ENCODE measurements at places on chromosomes 16 and 17.

- DNase-seq, result no peak
Observed at GRCh38 chr16:23505671-23506605, 4.4 kb downstream of the GGA2 start.

- DNase-seq, result no peak
Observed at GRCh38 chr17:72165192-72165866, 44.5 kb downstream of the SOX9 start.

- DNase-seq, result no peak
Observed at GRCh38 chr16:51557670-51558069, 406.6 kb upstream of the SALL1 start.

DNA sequence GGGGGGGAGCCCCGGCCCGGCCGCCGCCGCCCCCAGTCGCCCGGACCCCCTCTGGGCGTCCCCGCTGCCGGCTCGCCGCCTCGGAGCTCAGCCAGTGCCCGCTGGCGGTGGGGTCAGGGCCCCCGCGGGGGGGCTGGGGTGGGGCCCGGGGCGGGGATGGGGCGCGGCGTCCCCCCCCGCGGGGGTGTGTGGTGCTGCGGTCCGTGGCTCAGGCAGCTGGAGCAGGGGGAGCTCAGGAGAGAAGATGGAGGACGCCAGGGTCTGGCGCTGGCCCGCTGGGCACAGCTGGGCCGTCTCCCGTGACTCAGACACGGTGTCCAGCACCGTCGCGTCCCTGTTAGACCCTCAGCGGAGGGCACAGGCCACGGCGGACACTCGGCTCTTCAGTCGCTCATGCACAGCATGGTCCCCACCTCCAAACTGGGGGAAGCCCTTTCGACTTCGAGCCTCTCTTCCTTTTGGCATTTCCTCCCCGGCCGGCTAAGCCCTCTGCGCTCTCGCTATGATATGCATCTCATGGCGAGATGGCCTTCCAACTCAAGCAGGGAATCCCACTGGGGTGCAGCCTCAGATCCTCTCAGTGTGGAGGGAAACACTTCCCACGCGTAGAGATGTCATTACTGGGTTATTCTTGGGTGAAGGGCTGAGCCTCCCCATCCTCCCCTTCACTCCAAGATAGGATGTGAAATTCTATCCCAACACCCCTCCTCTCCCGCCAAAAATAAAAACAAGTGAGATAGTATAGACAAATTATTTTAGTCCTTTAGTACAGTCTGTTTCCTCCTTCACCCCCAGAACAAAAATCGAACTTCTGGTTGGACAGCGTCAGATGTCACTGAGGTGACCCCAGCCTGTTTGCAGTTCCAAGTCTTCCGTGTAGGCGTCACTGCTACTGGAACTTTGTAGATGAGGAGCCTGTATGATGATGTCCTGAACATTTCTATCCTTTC lies 522 bp upstream of the VEZF1 start:
- peak; percentile 56 for DNase-seq

DNA sequence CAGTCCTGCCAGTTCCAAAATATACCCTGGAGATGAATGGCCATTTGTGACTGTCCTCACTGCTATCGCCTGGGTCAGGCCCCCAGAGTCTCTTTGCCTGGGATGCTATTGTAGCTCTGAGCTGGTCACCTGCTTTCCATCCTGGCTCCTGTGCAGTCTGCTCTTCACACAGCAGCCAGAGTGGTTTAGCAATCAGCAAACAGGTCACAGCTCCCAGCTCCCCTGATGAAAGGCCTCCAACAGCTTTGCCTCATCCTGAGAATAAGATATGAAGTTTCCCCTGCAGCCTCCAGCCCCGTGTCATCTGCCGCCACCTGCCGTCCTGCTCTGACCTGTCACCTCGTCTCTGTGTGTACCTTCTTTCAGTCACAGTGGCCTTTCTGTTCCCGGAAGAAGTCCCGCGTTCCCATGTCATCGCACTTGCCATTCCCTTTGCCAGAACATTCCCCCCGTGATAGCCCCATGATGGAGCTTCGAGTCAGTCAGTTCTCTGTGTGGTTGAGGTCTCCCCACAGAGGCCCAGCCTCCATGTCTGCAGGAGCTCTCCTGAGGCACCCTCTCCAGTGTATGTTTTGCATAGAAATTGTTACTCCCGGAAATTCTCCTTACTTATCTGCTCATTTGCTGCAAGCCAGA lies 281.5 kb downstream of the SNX29 start:
- no peak for DNase-seq

DNA sequence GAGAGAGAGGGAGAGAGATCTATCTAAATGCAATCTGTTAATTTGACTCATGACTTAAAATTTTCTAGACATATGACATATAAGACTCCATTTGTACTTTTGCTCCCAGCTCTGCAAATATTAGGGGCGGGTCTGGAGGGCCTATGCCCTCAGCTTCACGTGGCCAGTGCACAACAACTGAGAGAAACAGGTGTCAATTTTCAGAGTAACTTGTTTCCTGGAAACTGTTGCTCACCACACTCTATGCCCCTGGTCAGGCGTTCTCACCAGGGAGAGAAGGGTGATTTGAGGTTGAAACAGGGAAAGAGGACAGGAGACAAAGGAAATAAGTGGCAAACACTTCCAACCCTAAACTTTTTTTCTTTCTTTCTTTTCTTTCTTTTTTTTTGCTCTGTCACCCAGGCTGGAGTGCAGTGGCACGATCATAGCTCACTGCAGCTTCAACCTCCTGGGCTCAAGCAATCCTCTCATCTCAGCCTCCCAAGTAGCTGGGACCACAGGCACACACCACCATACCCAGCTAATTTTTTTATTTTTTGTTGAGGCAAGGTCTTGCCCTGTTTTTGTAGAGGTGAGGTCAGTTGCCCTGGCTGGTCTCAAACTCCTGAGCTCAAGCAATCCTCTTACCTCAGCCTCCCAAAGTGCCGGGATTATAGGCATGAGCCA lies 270.0 kb downstream of the SLC39A11 start:
- no peak for DNase-seq

DNA sequence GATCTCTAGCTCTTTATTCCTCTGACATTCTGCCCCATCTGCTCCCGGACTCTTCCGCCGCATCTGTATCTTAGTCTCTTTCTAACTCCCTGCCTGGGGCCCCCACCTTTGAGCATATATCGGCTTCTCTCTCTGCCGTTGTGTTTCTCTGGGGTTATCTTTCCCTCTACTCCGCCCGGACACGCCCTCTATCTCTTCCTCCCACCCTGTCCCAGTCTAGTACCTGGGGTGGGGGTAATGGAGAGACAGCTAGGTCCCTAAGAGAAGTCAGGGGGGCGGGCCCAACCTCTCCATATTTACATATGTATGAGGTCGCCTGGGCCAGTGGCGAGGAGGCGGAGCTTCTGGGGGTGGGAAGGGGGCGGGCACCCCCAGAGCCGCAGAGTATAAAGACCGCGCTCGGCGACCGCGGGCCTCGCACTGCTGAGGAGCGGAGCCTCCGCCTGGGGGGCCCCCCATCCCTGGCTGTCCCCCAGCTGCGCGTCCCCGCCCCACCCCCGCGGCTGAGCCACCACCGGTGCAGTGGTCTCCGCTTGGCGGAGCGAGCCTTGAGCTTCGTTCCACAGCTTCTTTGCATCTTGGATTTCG lies at the start of gene ATP1B2:
TSS of gene ATP1B2 (plus strand) at position 418 of the 588 bp plus-strand sequence. CDS start 593 bp downstream, outside the sequence.
- peak; percentile 59 for DNase-seq

- no peak for DNase-seq
Observed at GRCh38 chr17:67707442-67707841, 10.3 kb upstream of the NOL11 start.

DNA sequence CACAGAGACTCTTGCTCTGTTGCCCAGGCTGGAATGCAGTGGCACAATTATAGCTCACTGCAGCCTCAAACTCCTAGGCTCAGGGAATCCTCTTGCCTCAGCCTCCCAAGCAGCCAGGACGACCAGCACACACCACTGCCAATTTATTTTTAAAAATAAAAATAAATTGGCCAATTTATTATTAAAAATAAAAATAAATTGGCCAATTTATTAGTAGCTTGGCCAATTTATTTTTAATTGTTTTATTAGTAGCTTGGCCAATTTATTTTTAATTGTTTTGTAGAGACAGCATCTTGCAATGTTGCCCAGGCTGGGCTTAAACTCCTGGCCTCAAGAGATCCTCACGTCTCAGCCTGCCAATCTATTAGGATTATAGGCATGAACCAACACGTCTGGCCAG lies 184.3 kb downstream of the FTO start:
- no peak for DNase-seq

DNA sequence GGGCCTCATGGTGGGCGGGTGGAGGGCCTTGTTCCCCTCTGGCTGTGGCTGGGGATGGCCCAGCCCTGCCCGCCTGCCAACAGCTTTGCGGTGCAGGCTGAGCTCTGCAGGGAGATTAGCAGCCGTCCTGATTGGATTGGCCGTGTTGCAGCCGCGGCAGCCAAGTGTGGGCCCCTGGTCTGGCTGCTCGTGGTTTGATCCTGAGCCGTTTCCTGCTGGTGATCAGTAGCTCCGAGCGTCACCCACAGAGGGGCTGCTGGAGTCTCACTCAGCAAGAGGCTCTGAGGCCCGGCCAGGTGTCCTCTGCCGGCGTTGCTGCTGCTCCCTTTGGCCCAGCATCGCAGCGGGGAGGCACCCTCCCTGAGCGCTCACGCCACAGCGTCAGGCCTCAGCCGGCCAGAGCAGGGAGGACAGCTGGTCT lies 32.5 kb downstream of the BAIAP2 start:
- no peak for DNase-seq

- no peak for DNase-seq
Observed at GRCh38 chr17:78355701-78356100, 4.2 kb downstream of the SOCS3 start.

DNA sequence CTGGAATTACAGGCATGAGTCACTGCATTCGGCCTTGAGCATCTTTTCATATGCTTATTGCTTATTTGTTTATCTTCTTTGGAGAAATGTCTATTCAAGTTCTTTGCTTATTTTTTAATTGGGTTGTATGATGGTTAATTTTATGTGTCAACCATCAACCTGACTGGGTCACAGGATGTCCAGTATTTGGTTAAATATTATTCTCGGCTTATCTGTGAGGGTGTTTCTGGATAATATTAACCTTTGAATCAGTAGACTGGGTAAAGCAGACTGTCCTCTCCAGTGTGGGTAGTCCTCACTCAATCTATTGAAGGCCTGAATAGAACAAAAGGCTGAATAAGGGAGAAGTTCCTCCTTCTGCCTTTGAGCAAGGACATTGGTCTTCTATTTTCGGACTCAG lies 142.0 kb downstream of the SSH2 start:
- DNase-seq, result no peak

DNA sequence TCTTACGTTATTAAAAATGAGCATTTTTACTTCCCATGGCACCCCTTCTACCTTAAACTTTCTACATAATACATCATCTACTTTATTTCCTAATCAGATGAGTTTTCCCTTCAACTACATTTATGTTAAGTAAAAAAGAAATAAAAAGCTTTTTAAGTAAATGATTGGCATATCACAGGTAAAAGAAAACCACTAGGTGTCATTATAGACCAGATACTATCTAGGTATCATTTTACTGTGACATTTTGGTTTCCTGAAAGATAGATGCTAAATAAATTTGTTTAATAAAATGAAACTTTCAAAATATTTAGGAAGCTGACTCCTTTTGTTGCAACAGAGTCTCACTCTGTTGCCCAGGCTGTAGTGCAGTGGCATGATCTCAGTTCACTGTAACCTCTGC lies 3.8 kb upstream of the CMTM1 start:
- no peak for DNase-seq

GRCh38 chr16:17759451-17760390 lies 289.0 kb upstream of the XYLT1 start:
- no peak for DNase-seq

DNA sequence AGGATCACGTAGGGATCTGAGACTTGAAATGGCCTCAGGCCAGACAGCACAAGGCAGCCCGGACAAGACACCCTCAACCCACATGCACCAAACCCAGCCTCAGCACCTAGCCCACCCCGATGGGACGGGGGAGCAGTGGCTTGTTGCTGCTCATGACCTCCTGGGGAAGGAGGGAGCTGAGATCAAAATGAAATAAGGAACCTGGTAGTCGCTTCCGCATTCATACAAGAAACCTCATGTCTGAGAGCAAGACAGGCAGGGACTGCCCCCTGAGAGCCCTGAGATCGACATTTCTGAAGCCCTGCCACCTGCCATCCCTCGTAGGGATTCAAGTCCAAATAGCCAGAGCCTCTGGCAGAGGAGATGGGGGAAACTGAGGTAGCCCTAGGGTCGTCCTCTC lies 5.7 kb upstream of the CEP131 start:
- no peak for DNase-seq

GRCh38 chr16:10834130-10834529 lies 15.5 kb upstream of the TVP23A start:
- no peak for DNase-seq

DNA sequence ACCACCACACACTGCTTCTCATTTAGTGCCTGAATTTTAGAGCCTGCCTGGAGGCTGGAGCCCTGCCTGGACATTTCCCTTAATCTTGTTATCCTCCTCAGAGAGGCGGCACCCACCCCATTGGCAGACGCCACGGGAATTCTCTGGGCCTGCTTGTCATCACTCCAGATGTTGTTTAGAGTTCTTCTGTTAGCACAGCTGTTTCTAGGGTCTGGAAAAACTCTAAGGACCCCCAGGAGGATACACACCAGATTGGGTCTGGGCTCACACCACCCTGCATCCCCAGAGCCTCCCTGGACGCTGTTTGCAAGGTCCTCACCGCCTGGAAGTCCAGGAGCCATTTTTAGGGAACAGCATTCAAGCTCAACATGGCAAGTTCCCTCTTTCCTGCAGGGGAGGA lies 565 bp upstream of the XAF1 start:
- DNase-seq, result no peak

DNA sequence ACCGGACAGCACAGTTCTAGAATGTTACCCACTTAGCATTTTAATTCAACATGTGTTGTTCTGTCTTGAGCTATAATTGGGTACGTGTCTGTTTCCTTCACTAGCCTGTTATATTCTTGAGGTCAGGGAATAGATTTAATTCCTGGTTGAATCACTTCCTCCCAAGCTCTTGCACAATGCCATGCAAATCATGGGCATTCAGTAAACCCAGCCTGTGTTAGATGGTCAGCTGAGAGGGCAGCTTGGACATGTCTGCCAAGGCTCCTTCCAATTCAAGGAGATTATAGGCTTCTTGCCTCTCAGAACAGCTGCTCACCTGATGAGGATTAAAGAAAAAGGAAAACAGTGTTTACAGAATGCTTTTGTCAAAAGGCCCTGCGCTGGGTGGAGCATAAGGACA lies 12.6 kb downstream of the C1QTNF1 start:
- DNase-seq, result no peak

GRCh38 chr16:87335625-87336433 lies 18.6 kb upstream of the C16orf95 start:
- DNase-seq, result no peak

DNA sequence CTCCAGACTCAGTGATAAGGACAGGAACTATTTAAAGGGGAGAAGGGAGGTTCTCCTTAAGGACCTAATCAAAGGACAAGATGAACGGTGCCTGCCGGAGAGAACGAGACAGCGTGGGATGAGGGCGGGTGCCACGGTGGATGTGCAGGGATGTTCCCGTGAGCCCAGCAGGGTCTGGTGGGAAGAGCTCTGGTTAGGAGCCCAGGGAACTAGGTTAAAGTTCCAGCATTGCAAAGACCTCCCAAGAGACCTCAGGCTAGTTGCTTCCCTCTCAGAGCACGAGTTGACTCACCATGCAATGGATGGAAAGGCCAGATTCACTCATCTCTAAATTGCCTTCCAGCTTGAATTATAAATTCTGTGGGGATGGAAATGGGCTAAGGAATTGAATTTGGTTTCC lies 14.7 kb downstream of the CCR7 start:
- DNase-seq, result no peak

- no peak for DNase-seq
Observed at GRCh38 chr16:78142788-78143187, 43.3 kb downstream of the WWOX start.
